ENCODE measurements at places on chromosomes 2 and 18. TPM values are rescaled to one million over a fixed set of nuclear protein-coding genes. Genes with fewer than 3 reads are reported as not detected.

Gene STAT4
- 3.8 TPM for total RNA-seq

DNA sequence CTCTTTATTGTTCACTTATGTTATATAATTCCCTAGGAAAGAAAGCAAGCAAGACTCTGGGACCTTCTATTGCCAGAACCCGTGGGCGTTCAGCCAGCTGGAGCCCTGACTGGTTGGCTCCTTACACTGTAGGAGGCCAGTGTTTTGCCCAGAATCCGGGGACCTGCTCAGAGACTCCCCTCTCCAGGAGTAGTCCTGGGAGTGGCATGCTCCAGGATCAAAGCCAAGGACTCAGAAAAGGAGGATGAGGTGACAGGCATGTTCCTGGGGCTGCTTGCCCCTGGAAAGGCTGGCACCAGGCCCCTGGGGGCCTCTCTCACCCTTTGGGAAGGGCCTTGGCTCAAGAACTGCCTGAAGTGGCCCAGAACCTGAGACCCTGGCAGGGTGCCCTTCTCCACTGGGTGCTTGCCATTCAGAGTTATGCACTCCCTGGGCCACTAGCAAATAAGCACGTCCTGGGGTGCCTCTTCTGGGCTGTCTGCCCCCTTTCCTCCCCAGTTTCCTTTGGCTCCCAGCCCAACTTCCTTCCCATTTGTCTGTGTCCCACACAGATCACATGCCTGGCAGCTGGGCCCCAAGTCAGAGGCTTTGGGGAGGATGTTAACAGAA is 19.6 kb upstream of the KIF3C start:
- peak; percentile 89 for DNase-seq
- H3K4me1 ChIP-seq: no peaks in the 10 kb centered on the region
- no peaks in the 10 kb centered on the region for H3K36me3 ChIP-seq
- H3K4me3 ChIP-seq: no peak overlapping the region

Gene RNASEH1
- 19.9 TPM for total RNA-seq

DNA sequence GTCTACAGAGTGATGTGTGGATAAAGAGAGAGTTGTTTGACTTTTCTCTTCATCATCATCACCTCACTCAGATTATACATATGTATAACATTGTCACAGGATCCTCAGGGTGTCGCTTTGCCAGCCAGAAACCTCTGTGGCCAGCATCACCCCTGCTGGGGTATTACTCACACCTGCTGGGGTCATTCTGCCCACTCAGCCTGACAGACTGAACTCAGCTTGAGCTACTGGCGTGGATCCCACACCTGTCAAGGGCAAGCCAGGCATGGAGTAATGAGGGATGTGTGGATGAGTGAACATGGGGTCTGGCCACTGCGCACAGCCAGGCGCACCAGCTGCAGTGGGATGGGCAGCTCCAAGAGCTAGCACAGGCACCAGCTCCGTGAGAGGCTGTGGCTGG is 870.6 kb downstream of the CBLN2 start:
- H3K27ac ChIP-seq: no peak overlapping the region
- no peaks in the 10 kb centered on the region for H3K36me3 ChIP-seq
- H3K4me1 ChIP-seq: no peaks in the 10 kb centered on the region
- no peak for DNase-seq
- H3K27me3 ChIP-seq: no peaks in the 10 kb centered on the region

DNA sequence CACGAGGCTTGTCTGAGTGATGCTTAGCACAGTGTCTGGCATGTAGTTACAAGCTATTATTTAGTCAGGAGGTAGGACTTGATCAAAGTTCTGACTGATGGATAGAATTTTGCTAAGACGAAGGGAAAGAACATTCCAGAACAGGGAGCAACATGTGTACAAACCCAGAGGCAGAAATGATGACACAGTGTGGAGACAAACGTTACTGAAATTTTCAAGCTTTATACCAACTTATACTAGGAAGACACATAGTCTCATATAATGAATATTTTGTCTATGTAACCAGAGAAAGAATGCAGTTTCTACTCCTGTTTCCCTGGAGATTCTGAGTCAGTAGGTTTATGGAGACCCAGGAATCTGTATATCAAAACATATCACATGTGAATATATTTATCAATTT is 123.4 kb downstream of the FAM124B start:
- H3K36me3 ChIP-seq: no peaks in the 10 kb centered on the region
- no peak overlapping the region for H3K27ac ChIP-seq
- peaks cover 2% of the 10 kb centered on the region for H3K4me1 ChIP-seq

All from aorta (tissue), 5 donors.